ENCODE measurements at places on chromosomes 4 and X. TPM values are rescaled to one million over a fixed set of nuclear protein-coding genes. Genes with fewer than 3 reads are reported as not detected.

The MAGEA9B gene
- polyA plus RNA-seq = not detected

The CSN1S1 gene
- polyA plus RNA-seq = not detected

The MAGEB1 gene
- not detected for polyA plus RNA-seq

The XAGE1A gene
- not detected for polyA plus RNA-seq

The DSPP gene
- polyA plus RNA-seq = not detected

The GSX2 gene
- polyA plus RNA-seq = not detected
